ENCODE measurements at places on chromosomes 7 and 10.

- no peak for DNase-seq
Observed at GRCh38 chr7:86949779-86950260, 109.6 kb downstream of the ELAPOR2 start.

GRCh38 chr7:39565538-39565937, 666 bp upstream of the YAE1 start:
- DNase-seq, result no peak

DNA sequence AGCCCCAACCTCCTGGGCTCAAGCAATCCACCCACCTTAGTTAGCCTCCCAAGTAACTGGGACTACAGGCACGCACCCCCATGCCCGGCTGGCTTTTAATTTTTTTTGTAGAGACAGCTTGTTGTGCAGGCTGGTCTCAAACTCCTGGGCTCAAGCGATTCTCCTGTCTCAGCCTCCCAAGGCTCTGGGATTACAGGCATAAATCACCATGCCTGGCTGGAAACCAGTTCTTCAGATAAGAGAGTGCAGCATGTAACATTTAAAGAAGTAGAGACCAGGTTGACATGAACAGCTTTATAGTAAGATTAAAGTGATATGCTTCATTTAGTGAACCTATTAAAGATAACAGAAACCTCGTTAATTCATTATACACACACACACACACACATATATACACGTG, 167.9 kb upstream of the KAT6B start:
- no peak for DNase-seq

GRCh38 chr10:72009425-72010081, 45.4 kb downstream of the CHST3 start:
- DNase-seq, result no peak

DNA sequence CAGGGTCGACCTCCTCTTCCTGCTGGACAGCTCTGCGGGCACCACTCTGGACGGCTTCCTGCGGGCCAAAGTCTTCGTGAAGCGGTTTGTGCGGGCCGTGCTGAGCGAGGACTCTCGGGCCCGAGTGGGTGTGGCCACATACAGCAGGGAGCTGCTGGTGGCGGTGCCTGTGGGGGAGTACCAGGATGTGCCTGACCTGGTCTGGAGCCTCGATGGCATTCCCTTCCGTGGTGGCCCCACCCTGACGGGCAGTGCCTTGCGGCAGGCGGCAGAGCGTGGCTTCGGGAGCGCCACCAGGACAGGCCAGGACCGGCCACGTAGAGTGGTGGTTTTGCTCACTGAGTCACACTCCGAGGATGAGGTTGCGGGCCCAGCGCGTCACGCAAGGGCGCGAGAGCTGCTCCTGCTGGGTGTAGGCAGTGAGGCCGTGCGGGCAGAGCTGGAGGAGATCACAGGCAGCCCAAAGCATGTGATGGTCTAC, 46.9 kb downstream of the VWA2 start:
- DNase-seq, result no peak

- no peak for DNase-seq
Observed at GRCh38 chr7:27398851-27399250, 156.2 kb downstream of the EVX1 start.
